ENCODE measurements at places on chromosomes 12 and 14.

DNA sequence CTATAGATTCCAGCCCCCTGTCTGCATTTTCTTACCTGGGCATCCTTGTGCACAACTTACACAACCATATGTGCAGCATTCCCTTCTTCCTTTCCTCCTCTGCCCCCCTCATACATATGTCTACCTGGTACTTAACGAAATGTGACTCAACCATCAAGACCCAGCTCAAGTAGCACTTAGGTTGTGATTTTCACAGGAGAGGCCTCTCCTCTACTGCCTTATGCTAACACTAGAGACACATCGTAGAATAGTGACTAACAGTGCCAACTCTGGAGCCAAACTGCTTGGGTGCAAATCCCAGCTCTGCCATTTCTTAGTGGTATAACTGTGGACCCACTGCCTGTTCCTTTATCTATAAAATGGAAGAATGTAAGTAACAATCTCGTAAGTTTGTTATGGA is 24.1 kb upstream of the PLEKHA5 start:
- no peak for DNase-seq

DNA sequence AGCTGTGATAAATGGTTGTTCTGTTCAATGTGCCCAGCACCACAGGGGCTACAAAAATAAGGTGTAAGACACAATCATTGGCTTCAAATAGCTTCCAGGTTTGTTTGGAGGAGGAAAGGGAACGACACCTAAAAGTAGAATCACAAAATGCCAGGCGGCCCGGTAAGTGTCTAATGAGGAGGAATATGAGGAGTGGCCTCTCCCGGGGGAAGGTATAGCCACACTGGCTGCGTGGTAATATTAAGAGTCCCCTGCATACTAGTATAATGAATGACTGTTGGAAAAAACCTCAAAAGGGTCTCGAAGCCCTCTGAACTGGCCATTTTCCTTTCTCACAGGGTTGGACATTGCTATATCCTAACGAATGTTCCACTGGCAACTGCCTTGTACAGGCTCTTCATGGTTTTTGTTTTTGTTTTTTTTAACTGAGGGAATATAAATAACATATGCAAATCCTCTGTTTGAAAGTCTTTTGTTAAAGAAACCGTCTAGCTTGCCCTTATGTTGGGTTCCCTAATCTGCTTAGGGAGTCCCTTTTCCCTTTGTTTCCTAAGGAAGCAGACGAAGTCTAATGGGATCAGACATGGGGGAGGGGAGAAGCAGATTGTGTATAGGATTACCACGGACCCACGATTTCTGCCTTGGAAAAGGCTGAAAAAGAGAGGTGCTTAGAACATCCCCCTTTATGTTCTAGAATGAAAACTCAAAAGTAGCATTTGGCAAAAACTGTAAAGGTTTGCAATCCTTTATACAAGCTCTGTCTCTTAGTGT is 4.2 kb downstream of the CCDC60 start:
- DNase-seq = no peak

- no peak for DNase-seq
Observed at GRCh38 chr14:100470523-100470897, 116.7 kb downstream of the BEGAIN start.

- no peak for DNase-seq
Observed at GRCh38 chr14:61860294-61860918, 98.2 kb downstream of the SNAPC1 start.

DNA sequence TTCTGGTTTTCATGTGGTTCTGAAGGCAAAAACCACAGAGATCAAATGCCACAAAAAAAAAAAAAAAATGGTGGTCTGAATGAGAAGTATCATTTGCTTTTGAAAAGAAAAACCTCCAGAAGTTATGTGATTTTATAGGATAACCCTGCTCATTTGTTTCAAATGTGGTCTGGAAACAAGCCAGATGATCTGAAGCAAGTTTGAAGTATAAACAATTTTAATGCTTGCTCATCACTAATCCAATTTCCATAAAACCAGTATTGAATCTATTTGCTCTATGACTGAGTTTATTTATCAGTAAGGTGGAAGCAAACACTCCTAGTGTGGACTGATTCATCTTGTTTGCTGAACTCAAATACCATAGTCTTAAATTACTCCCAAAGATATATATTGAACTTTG is 407.3 kb upstream of the FLRT2 start:
- DNase-seq = no peak

DNA sequence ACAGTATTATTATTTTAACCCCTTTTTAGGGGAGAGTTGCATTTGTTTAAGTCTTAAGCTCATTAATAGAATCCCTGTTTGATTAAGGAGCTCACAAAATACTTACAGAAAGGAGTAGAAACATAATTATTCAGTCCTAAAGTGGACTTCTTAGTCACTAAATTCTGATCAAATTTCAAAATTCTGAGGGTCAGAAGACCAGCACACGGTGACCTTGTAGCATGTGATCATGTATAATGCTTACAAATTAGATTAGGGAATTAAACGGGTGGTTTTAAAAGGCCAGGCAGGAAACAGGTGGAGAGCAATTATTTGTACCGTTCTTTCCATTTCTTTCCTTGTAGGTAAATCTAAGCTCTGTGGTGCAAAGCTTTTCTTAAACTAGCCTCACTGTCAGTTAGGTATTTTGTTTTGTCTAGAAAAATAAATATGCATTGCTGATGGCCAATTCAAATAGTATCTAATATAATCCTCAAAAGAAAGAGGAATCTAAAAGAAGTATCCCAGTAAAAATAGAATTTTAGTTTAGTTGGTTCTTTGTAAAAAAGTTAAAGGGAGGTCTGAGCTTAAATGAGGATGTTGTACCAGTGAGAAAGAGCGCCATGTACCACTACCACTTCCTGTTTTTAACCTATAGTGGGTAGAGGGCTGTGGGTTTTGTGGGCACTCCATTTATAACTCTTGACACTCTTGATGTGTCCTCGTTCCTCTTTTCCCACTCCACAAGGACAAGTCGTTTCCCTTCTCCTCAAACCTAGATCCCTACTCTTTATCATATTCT is 51.1 kb downstream of the SLC38A1 start:
- DNase-seq = no peak

DNA sequence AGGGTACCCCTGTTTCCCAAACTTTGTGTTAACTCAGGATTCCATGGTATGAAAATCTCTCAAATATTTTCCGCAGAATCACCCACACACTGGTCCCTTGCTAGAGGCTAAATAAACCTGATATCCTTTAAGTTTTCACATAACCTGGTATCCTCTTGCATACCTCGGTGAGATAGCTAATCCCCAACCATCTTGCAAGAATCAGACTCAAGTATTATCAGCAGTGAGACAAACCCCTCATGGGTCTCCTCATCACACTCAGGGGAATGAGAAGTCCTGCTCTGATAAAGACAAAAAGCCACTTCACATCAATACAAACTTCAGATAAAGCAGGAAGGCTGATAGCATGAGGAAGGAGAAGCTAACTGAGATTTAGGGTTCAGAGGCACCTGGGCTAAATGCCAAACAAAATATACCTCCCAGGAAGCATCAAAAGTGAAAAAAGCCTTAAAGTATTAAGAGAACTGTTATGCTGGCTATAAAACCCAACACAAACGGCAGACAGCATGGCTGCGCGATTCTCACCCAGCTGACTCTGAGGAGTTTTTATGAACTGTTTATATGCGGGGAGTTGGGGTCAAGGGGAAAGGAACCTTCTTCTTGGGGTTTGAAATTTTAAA is 96.5 kb downstream of the FOXN3 start:
- no peak for DNase-seq

DNA sequence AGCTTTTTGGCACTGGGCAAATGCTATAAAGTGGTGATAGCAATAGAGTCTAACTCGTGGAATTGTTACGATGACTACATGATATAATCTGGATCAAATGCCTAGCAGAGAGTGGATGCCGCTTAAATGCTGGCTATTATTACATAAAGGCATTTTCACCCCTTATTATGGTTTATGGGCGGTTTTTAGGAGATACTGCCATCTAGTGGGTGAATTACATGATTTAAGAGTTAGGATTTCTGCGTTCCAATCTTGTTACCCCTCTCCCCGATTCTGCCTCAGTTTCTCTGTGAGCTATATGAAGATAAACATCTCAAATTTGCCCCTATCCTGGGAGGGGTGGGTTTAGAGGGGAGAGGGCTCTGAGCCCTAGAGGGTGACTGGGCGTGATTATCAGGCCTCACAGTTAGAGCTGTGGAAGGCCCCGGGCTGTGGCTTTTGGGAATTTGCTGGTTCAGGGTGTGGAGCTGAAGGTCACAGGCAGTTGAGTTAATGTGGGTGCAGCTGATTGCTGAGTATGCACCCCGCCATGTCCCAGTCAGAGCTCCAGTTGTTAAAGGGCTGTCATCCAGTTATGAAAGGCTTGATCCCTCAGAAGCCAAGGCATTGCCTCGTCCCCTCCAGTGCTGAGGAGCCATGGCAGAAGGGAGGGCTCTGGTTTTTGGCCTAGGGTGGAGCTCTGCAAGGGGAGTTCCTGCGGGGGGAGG is 14.4 kb downstream of the CLSTN3 start:
- DNase-seq = no peak

DNA sequence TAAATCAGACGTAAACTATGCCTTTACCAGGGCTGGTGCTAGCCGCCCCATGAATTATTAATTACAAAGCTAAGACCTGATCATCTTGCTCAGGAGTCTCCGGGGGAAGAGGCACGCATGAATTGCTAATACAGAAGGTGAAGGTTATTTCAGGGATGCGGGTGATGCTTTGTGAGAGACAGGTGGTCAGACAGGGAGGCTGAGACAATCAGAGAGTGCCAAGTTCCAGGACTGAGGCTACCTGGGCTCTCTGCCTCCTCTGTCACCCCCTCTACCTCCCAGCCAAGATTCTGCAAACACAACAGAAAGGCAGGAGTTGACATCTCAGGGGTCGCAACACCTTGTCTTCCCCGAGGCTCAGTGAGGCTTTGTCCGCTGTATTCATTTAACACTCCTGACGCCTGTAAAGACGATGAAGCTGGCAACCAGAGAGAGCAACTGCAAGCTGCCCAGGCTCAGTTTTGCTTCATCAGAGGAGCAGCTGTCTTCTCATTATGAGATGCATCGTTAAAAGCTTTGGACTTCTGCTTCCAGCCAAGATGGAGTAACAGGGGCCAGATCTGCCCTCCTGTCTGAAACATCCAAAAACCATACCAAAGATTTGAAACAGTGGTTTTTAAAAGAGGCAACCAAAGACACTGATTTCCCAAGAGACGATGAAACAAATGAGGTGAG is 46.6 kb downstream of the PRIMA1 start:
- no peak for DNase-seq

GRCh38 chr12:119592232-119592631 is 1.3 kb upstream of the TMEM233 start:
- no peak for DNase-seq

DNA sequence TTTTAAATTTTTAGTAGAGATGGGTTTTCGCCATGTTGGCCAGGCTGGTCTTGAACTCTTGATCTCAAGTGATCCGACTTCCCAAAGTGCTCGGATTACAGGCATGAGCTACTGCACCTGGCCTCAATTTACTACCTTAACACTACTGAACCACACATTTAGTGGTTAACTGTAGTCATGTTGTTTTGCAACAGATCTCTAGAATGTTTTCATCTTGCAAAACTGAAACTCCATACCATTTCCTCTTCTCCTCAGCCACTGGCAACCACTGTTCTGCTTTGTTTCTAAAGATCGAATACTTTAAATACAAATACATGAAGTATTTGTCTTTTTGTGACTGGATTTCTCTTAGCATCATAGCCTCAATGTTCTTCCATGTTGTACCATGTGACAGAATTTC is 15.4 kb upstream of the SMCO2 start:
- DNase-seq = no peak

- DNase-seq = no peak
Observed at GRCh38 chr12:14954269-14954668, 7.1 kb downstream of the ARHGDIB start.

- no peak for DNase-seq
Observed at GRCh38 chr12:19411234-19412204, 27.8 kb upstream of the AEBP2 start.

DNA sequence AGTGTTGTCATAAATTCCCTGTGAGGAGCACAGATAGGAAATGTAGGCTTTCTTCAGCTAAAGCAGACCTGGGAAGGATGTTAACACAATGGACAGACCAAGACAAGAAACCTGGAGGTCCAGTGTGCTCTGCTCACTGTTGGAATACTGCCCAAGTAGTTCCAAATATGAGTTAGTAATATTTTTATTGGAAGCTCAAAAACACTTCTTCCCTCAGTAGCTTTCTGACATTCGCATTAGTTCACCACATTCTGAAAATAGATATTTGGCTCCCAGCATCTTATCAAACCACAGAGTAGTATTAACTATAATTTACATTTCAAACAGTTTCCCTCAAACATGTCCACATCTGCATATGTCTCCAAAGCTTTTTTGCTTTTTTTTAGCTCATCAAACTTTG is 74.8 kb upstream of the PYGL start:
- DNase-seq = no peak

GRCh38 chr12:99200711-99201384 is 446.7 kb upstream of the GARIN6 start:
- DNase-seq = no peak

- no peak for DNase-seq
Observed at GRCh38 chr12:24705216-24705615, 243.7 kb downstream of the BCAT1 start.

DNA sequence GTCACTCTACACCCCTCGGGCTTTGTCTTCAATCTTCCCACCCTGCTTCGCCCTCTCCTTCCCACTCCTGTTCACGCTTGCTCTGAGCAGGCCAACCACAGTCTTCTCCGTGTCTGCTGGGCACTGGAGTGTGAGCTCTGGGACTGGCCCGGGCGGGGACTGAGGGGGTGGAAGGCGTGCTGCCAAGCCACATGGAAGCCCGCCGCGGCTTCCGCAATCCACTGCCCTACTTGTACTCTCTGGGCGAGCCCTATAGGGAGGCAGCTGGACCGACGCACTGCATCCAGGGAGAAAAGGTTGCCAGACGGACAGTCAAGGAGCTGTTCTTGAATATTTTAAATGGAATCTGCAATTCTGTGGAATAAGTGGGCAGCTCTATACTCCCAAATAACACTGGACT is 24.8 kb downstream of the GOLGA3 start:
- DNase-seq = no peak

- no peak for DNase-seq
Observed at GRCh38 chr12:18753481-18754123, 15.7 kb downstream of the CAPZA3 start.

- no peak for DNase-seq
Observed at GRCh38 chr14:81562818-81563217, 29.2 kb upstream of the SEL1L start.

- no peak for DNase-seq
Observed at GRCh38 chr14:100062590-100062989, 2.6 kb upstream of the EVL start.

- DNase-seq = no peak
Observed at GRCh38 chr14:88515499-88516221, 39.1 kb downstream of the PTPN21 start.

DNA sequence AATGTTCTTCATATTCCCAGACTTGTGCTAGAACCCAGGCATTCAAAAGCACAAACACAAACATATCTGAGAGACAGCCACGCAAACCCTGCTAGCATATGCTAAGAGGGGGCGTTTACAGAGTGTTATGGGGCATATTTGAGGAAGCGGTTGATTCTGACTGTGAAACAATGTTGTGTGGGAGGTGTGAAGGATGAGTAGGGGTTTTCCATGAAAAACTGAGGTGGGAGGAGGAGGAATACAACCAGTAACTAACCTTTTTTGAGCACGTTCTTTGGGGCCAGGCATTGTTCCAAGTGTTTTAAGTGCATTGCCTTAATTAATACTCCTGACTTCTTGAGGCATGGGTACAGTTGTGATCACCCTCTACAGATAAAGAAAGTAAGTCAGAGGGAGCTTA is 499.5 kb downstream of the AACS start:
- DNase-seq = no peak

GRCh38 chr12:110885152-110885840 is 35.1 kb downstream of the MYL2 start:
- DNase-seq = no peak
